ENCODE measurements at places on chromosomes 16 and 17.

DNA sequence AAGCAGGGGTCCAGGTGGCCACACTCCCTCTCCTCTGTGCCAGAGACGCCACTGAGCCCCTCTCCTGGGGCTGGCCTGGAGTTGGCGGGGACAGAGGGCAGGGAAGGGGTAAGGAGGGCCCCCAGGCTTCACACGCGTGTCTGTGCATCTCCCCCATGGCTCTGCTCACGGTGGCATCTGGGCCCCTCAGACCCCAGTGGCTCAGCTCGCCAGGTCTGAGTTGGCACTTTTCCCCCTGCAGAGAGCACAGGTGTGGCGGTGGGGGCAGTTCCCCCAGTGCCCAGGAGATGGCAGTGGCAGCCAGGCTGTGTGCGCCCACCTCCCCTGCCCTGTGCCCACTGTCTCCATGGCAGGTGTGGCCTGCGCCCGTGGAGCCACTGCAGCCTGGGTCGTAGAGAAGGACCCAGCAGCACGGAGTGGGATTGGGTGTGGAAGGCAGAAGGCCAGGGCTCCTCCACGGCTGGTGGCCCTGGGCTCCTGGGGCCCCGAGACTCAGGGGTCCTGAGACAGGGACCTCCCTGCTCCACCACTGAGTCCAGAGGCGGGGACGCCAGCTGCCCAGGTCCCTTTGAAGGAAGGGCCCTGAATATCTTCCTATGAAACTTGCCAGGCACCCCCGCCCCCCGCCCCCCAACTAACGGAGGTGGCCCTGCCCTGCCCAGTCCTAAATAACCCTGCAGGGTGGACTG lies 4.3 kb upstream of the APRT start:
- peak; percentile 52 for DNase-seq

DNA sequence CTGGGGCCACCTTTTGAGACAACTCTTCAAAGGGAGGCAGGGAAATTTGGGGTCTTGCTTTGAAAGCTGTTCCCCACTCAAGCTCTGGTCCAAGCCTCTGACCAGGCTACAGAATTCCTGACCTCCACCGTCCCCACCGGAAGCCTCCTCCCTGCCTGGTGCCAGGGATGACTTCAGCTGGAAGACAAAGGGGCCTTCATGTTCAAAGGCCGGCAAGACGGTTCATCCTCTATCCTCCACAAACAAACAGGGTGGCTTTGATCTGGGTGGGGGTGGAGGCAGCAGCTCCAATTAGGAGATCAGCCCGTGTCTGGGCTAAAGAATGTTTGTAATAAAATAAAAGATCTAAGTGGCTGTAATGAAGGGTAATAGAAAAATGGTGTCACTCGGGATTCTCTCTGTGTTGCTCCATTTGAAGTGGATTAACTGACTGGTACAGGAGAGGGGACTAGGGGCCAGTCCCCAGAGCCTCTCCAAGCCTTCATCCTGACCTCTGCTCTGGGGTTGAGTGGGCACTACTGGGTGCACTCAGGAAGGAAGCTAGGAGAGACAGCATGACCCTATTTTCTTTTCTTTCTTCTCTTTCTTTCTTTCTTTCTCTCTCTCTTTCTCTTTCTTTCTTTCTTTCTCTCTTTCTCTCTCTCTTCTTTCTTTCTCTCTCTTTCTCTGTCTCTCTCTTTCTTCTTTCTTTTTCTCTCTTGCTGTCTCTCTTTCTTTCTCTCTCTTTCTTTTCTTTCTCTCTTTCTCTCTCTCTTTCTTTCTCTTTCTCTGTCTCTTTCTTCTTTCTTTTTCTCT lies 27.5 kb upstream of the NKD1 start:
- DNase-seq, result no peak

DNA sequence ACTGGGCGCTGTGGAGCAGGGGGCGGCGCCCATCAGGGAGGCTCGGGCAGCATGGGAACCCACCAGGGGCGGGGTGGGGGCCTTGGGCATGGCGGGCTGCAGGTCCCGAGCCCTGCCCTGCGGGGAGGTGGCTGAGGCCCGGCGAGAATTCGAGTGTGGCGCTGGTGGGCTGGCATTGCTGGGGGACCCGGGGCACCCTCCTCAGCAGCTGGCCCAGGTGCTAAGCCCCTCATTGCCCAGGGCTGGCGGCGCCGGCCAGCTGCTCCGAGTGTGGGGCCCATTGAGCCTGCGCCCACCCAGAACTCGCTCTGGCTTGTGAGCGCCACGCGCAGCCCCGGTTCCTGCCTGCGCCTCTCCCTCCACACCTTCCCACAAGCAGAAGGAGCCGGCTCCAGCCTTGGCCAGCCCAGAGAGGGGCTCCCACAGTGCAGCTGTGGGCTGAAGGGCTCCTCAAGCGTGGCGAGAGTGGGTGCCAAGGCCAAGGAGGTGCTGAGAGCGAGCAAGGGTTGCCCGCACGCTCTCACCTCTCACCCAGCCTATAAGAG lies 5.9 kb downstream of the ALDH3A2 start:
- DNase-seq, result no peak

DNA sequence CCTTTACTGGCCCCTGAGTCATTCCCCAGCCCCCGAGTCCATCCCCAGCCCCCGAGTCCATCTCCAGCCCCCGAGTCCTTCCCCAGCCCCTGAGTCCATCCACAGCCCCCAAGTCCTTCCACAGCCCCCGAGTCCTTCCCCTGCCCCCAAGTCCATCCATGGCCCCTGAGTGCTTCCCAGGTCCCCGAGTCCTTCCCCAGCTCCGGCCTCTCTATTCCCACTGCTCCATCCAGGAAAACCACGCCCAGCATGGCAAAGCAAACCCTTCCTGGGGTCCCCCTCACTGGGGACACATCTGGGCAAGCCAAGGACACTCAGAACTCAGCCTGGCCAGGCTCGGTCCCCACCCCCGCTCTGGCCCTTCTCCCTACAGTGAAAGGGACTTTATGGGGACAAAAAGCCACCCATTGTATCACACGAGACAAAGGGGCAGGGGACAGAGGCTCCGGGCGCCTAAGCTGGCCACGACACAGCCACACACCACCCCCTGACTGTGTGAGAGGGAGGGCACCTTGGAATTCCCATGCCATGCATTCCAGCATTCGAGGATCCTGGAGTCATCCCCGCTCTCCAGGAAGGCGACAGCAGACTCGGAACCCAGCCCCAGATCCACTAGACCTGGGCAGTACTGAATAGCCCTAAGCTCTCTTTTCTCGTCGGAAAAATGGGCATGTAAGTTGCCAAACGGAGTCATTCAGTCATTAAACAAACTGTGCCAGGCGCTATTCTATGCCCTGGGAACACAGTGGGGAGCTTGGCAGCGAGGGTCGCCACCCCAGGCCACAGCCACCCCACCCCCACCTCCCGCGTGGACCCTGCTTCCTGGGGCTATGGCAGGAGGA lies 14.0 kb downstream of the PLLP start:
- no peak for DNase-seq

DNA sequence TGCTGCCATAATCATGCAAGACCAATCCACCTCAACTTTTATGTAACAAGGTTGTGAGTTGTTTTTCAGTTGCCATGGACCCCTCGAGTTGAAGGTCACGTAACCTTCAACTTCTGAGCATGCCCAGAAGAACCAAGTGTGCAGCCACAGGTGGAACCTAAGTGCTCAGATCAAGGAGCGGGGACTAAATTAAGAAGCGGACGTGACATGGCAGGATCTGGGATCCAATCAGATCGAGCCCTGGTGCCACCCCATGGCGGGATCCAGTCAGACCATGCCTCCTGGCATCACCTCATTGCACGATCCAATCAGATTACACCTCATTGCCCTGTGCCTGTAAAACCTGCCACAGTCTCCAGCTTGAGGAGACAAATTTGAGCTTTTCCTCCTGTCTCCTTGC lies 204.5 kb upstream of the CDH5 start:
- no peak for DNase-seq

DNA sequence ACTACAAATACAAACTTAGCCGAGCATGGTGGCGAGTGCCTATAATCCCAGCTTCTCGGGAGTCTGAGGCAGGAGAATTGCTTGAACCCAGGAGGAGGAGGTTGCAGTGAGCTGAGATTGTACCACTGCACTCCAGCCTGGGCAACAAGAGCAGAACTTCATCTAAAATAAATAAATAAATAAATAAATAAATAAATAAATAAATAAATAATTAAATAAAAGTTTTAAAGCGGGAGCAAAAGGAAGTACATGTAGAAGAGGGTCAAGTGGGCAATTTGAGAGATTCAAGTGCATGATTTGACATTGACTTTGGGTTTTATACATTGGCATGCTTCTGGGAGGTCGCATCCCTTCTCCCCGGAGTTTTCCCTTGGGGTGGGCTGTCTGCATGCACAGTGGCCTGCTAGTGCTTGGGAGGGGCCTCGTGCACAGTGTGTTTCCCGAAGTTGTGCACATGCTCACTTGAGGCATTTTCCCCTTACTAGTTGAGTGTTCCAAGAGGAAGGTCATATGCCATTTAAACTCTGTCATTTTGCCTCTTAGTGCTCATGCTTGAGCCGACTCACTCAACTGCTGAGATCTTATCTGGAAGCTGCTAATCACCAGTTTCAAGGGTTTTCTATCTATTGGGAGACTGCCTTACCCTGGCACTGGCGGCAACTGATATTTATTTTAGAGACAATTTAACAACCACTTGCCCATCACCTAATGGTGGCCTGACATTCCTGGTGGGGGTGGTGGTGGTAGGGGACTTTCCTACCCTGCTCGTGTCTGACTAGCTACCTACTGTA lies 193.2 kb upstream of the MPHOSPH6 start:
- no peak for DNase-seq

DNA sequence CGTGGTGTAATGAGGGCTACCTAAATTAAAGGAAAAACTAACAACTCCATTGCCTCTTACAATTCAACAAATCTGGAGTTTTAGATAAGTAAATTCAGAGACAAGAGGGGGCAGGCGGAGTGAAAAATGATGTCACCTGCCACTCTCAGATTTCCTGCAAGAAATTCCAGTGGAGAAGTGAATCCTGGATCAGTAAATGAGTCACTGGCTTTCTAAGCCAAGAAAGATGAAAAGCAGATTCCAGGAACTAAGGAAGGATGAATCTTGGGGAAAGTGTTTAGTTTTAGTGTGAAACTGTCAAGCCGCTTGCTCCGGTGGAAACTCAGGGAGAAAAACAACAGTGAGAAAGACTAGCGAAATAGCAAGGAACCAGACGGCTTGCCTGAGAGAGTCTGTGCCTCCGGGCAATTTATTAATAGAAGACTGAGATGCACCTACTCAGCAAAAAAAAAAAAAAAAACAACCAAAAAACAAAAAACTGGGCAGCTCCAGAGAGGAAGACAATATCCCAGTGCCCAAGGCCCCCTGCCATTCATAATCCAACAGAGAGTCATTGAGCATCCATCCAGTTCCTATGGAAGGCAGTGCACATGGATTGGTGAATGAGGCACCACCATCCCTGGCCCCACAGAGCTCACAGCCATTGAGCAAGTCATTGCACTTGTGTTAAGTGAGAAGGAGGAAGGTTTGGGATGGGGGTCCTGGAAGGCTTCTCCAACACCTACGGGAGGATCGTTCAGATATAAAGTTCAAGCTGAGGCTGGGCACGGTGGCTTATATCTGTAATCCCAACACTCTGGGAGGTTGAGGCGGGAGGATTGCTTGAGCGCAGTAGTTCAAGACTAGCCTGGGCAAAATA lies 12.1 kb upstream of the RIPOR1 start:
- no peak for DNase-seq

GRCh38 chr17:76543826-76544545 lies 4.1 kb downstream of the PRCD start:
- no peak for DNase-seq

DNA sequence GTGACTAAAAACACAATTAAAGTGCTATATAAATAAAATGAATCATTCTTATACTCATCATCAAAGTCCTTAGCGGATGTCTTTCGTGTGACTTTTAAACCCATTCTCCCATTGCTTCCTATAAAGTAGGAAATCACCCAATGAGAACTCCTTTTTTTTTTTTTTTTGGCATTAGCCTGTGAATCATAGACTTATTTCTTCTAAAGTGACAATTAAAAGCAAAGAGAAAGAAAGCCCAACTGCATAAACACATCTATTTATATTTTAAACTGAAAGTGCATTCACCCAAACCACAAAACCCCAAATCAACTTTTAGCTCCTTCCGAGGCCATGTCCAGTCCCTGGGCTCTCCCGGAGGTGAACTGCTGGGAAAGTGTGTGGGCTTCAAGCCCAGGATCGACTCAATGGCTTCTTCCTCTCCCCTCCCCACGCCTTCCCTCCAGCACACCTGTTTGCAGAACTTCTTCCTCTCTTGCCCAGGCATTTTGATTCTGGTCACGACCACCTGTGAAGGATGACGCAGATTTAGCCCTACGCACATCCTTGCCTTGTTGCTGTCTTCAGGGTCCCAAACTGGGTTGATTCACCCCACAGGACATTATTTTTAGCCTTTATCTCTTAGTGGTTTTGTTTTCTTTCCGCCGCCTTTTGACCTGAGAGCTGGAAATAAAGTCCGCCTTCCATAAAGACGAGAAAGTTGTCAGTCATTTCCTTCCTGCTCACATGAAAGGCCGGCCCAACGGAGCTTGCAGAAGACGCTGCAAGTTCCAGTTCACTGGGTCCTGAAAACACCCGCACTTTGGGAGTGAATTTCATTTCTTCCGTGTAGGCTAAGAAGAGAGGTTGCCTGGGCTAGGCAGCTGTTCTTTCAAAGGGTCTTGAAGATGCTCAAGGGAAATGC lies 166.8 kb downstream of the MAP2K6 start:
- DNase-seq, result no peak

GRCh38 chr17:83175822-83176622 lies 96.6 kb downstream of the METRNL start:
- DNase-seq, result no peak

DNA sequence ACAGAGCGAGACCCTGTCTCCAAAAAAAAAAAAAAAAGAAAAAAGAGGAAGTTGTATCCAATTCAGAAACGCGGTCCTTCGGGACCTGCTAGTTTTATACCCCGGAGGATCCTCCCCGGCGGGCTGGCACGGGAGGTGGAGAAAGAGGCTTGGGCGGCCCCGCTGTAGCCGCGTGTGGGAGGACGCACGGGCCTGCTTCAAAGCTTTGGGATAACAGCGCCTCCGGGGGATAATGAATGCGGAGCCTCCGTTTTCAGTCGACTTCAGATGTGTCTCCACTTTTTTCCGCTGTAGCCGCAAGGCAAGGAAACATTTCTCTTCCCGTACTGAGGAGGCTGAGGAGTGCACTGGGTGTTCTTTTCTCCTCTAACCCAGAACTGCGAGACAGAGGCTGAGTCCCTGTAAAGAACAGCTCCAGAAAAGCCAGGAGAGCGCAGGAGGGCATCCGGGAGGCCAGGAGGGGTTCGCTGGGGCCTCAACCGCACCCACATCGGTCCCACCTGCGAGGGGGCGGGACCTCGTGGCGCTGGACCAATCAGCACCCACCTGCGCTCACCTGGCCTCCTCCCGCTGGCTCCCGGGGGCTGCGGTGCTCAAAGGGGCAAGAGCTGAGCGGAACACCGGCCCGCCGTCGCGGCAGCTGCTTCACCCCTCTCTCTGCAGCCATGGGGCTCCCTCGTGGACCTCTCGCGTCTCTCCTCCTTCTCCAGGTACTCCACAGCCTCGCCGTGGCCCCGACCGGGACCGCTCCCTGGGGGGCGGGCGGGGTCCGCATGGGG lies at the start of gene CDH3:
CDH3 (plus strand) TSS at position 596 of the 779 bp plus-strand sequence; CDS start at position 666, 70 bp downstream.
- DNase-seq, result no peak

GRCh38 chr16:1942047-1942809 lies 771 bp downstream of the MSRB1 start:
- DNase-seq, result no peak

DNA sequence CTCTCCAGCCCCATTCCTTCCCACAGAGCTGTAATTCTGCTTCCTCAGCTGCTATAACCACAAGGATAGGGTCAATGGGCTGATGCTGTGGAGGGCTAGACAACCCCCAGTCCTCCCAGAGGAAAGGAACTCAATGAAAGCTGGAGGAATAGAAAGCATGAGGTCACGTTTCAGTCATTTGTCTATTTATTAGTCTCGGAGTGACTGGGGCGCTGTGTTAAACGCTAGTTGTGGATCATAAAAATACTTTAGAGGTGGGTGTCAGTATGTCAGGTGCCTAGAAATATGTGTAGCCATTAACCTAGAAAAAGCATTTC lies 787 bp upstream of the CCL3L1 start:
- no peak for DNase-seq
